ENCODE measurements at places on chromosomes 4 and X.
A peak's percentile ranks its signal among the peaks of the same experiment; 100 is the strongest.

- no peak for DNase-seq
These were observed 91.6 kb downstream of the ANXA10 start for GRCh38 chr4:168183717-168184571.

DNA sequence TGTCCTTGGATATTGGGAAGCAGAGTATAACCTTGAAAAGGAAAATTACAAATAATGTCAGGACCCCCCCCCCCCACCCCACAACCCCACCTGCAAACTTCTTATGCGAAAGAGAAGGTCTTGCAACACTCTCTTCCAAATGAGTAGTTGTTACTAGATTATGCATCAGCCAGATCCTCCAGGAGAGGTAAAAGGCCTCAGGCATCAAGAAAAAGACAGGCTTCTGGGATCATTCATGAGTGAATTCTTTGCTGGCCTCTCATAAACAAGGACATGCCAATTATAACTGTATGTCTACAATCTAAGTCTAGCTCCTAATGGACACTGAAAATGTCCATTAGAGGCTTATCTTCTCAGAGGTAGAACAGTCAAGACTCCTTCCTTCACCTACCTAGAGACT is 1443.3 kb downstream of the RAPGEF2 start:
- DNase-seq, result no peak

- DNase-seq, result peak; percentile 84
These were observed at the start of gene APLN for GRCh38 chrX:129654652-129655546. Gene APLN (minus strand): TSS chrX:129654956. CDS start chrX:129654630, 326 bp downstream.

- no peak for DNase-seq
These were observed 38.2 kb downstream of the PPP1R2C start for GRCh38 chrX:42739741-42740140.

GRCh38 chr4:102541697-102542096 is 40.5 kb downstream of the NFKB1 start:
- no peak for DNase-seq

DNA sequence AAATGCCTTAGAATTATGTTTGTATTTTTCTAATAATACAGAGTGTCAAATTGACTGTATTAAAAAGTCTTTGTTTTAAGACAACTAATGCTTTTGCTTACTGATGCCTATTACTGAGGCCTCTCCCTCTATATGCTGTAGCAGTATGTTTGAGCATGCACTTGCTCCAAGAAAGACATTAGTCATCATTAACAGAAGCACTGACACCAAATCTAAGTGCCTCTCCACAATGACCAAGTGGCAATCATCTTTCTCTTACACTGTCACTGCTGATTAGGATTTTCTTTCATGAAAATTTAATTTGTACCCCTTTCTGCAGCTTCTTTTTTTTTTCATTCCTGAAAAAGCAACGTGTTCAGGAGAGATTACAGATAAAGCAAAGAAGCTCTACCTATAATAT is 11.1 kb upstream of the MAB21L2 start:
- no peak for DNase-seq

DNA sequence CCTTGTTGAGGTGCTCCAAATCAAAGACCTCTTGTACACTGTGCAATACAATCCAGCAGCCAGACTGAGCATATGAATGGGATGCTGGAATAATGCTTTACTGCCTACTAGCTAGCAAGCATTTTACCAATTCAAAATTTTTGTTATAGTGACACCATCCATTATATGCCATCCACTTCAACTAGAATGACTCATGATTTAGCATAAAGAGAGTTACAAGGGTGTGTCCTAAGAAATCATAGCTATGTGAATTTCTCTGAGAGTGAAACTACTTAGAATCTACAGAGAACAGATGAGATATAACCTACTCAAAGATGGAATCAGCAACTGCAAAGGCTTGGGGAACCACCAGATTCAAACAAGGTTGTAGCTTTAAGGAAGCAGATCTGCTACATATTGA is 221.9 kb downstream of the LHFPL1 start:
- DNase-seq, result no peak

GRCh38 chr4:98838977-98839618 is 89.8 kb downstream of the EIF4E start:
- no peak for DNase-seq
